ENCODE measurements at places on chromosomes 2 and 18.

GRCh38 chr2:204977914-204978313 is 432.6 kb downstream of the PARD3B start:
- DNase-seq, result no peak

DNA sequence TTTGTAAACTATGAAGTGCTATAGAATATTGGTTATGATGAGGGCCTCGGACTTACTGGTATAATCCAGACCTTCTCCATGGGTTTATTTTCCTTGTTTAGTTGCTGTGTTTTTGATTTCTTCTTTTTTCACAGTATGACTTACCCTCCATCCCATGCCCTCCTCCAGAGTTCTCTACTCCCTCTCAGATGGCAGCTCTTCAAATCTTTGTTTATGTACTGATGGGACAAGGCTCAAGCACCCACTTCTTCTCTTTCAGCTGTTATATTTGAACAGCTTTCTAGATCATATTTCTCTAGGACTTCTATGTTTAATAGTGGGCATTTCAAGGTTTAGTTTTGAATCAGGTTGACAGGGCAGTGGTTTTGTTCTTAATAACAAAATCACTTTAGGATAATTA is 43.9 kb downstream of the CLIP4 start:
- peak; percentile 8 for DNase-seq

DNA sequence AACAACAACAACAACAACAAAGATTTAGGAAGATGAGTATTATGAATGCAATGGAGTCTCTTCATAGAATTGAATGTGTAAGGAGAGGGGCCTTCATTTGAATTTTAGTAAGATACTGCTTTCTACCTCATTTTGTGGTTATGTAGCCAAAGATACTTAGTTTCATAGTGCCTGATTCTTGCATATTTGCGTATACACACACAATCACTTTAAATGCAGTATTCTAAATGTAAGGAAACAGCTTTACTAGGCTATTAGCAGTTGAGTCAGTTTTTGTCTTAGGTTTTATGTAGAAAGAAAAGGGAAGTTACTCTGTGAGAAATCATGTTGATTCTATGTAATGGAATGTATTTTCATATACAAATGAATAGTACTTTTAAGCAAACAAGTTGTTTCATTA is 80.5 kb downstream of the HAUS1 start:
- no peak for DNase-seq

DNA sequence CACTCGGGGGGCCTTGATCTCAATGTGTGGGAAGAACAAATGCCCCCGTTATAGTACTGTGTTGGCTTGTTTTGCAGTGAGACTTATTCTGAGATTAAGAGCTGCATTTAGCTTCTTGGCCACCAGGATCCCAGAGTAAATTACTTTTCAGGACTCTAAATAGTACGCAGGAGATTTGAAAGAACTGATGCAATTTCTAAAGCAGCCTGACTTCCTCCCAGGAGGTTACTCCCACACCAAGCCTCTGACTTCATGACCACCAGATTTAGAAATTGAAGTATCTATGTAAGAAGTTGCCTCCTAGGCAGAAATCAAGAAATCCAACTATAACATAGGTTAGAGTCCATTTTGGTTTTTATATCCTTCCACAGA is 67.0 kb downstream of the FEZ2 start:
- DNase-seq, result no peak

GRCh38 chr18:31097666-31098065 is 4.6 kb downstream of the DSC2 start:
- no peak for DNase-seq

GRCh38 chr18:21327101-21327500 is 85.1 kb downstream of the GREB1L start:
- DNase-seq, result no peak

DNA sequence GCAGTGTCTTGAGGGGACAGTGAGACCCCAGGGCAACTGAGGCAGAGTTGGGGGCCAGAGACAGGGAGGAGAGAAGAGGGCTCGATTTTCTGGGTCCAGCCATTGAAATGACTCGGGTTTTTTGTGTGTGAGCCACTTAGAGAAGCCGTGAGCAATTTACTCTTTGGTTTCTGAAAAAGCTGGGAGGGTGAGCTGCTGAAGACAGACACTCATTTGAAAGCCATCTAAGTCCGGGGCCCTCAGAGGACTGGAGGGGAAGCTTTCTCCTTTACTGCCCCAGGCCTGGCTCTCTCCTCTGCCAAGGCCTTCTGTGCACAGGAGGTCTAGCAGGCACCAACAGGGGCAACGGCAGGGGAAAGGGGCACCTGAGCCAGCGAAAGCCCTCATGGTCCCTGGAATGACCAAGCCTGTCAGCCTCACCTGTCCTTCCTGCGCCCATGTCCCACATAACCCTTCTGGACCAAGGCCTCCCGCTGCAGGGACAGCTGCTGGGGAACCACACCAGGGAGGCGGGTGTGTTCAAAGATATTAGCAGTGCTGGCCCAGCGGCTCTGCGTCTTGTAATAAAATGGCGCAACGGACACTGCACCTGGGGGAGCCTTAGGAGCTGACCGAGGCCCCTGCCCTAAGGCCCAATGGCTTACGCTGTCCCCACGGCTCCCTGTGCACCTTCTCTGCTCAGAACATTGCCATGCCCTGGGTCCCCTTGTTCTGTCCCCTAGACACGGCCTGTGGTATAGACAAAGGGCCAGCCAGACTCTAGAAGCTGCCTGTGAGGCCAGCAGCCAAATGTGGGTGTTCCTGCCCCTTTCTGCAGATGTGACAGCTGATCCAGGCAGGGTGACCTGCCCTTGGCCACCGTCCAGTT is 45.8 kb downstream of the HS6ST1 start:
- no peak for DNase-seq

- DNase-seq, result no peak
Measured at GRCh38 chr2:103459283-103459682, 697.5 kb downstream of the TMEM182 start.

- DNase-seq, result no peak
Measured at GRCh38 chr2:230269715-230270114, 44.2 kb downstream of the SP140 start.

GRCh38 chr2:47226132-47226922 is 71.2 kb upstream of the STPG4 start:
- DNase-seq, result no peak

DNA sequence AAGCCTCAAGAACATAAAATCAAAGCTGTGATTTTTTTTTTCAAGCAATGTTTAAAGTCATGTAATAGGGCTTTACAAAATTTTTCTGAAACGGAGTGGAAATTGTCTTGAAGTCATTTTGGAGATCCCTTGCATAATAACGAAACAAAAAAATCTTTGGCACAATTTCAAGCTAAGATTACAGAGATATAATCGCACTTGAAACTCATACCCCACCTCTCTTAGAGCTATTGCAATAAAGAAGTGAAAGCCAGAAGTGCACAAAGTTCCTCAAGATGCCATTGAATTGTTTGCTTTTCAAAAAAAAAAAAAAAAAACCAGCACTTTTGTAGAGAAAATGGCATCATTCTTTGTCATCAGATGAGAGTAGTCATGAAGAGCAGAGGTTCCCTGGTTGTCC is 152.3 kb downstream of the PAX3 start:
- DNase-seq, result no peak

- DNase-seq, result no peak
Measured at GRCh38 chr2:433216-433615, 145.3 kb upstream of the ALKAL2 start.

- DNase-seq, result no peak
Measured at GRCh38 chr2:231764760-231765159, 16.3 kb downstream of the PDE6D start.

GRCh38 chr2:7674606-7675005 is 757.4 kb downstream of the RNF144A start:
- DNase-seq, result no peak

DNA sequence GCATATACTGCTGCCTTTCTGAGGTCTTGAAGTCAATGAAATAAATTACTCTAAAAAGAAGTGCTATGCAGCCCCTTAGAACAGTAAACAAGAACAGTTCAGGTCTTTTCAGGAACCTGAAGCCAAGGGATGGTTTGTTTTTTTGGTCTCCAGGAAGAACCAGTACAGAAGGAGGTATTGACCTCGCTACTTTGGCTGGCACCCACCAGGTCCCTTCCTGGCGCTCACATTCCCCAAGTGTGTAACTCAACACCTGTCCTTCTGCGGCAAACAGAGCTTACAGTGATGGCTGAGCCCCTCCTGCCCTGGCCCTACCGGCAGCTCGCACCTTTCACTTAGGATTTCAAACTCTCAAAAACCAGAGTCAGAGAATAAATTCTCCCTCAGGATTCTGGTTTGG is 51.9 kb downstream of the SETBP1 start:
- DNase-seq, result peak; percentile 57

DNA sequence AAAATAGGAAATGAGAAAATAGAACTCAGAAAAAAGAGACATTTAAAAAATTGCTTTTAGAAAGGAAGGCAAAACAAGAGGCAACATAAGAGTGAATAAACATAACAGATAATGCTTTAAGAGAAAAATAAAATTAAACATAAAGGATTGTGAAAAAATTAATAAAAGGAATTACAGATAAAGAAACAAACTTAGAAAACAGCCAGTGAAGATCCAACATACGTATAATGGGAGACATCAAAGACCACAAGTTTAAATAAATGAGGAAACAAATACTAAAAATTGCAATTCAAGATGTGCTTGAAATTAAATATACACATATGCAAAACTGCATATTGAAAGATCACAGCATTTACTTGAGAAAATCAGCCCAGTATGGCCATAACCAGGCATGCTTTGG is 448.9 kb downstream of the NBAS start:
- no peak for DNase-seq

DNA sequence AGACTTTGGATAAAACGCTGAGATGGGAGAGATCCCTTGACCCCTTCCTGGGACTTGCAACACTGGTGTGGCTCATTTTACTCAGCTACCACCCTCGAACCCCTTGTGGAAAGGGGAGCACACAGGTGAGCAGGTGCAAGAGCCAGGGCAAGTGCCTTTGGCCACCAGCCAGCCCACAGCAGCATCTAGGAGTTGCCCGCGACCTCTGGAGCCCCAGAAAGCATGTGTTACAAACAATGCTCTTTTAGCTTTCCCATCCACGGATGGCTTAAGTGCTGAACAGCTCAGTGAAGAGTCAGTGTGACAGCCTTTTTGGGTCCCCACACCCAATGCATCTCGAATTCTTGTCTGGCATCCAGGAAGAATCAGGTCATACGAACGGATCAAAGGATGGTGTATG is 197.8 kb downstream of the MEMO1 start:
- no peak for DNase-seq

- no peak for DNase-seq
Measured at GRCh38 chr2:236209535-236209934, 41.3 kb upstream of the GBX2 start.

GRCh38 chr18:7603259-7604000 is 36.3 kb downstream of the PTPRM start:
- DNase-seq, result no peak

DNA sequence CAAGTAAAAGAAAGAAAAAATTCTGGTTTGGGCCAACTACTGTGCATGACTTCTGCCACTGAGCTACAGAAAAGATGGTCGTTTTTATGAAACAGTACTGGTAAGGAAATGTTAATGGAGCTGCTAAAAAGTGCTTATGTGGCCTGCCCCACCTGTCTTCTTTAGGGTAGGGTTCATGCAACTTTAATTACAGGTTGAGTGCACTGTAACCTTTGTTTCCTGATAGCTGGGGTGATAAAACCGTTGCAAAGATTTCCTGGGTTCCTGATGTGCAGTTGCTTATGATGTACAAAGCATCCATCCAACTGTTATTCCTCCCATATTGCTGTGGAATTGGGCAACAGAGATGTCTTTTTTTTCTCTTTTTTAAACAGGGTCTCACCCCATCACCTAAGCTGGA is 34.3 kb upstream of the PUM2 start:
- no peak for DNase-seq

GRCh38 chr2:222301053-222301795 is 2.4 kb upstream of the PAX3 start:
- DNase-seq, result no peak

DNA sequence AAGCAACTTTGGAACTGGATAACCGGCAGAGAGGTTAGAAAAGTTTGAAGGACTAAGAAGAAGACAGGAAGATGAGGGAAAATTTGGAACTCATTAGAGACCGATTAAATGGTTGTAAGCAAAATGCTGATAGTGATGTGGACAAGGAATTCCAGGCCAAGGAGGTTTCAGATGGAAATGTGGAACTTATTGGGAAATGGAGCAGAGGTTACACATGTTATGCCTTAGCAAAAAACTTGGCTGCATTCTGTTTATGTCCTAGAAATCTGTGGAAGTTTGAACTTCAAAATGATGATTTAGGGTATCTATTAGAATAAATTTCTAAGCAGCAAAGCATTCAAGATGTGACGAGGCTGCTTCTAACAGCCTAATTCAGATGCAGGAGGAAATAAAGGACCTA is 675.1 kb upstream of the SYT4 start:
- DNase-seq, result no peak

GRCh38 chr2:102142829-102143449 is 393 bp downstream of the IL1R1 start:
- DNase-seq, result no peak

- no peak for DNase-seq
Measured at GRCh38 chr2:50661682-50662081, 370.2 kb downstream of the NRXN1 start.

DNA sequence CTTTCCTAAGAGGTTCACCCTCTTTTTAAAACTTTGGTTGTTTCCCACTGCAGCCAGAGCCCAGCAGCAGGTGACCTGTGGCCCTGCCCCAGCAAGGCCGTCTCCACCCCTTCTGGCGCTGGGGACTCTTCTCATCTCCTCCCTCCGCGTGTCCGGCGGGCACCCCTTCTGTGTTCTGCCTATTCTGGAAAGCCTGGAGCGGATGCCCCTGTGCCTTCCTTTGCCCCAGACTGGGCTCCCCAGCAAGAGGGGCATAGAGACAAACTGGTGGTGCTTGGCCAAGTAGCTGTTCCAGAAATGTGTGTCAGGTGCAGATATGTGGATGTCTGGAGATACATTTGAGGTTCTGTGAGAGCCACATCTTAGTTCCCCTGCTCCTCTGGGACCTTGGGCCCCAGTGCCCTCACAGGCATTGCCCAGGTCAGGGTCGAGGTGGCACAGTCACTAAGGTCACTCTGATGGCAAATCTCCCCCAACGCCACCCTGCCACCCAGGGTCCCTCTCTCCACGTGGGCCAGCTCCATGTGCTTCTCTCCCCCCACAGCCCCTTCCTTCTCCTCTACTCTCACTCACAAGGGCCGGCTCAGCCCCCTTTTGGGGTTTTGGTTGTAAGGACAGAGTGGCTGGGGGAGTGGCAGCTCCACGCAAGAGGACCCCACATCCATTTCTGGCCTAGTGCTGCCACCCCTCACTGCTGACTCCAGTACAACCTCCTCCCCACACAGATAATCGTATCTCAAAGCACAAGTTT is 35.5 kb upstream of the TAF1B start:
- no peak for DNase-seq

GRCh38 chr2:9702604-9703084 is 71.8 kb upstream of the YWHAQ start:
- DNase-seq, result no peak

- DNase-seq, result no peak
Measured at GRCh38 chr18:57640749-57641148, 19.1 kb upstream of the NARS1 start.

GRCh38 chr2:71631411-71631931 is 178.1 kb downstream of the DYSF start:
- DNase-seq, result no peak

GRCh38 chr2:104777721-104778120 is 76.2 kb upstream of the POU3F3 start:
- no peak for DNase-seq

GRCh38 chr2:1132328-1132969 is 181.8 kb downstream of the SNTG2 start:
- DNase-seq, result peak; percentile 64

GRCh38 chr18:22559414-22560274 is 141.9 kb upstream of the CTAGE1 start:
- DNase-seq, result no peak

- DNase-seq, result no peak
Measured at GRCh38 chr2:177599139-177599688, 206.6 kb downstream of the AGPS start.

GRCh38 chr18:49524349-49524748 is 37.3 kb upstream of the C18orf32 start:
- no peak for DNase-seq

Data from NCI-H2107 (cell line).